ENCODE measurements at places on chromosomes 7 and 10.

- DNase-seq = no peak
Measured at GRCh38 chr7:125773113-125773785, 843.6 kb upstream of the POT1 start.

GRCh38 chr10:21926949-21927348 lies 76.6 kb downstream of the DNAJC1 start:
- peak; percentile 3 for DNase-seq

DNA sequence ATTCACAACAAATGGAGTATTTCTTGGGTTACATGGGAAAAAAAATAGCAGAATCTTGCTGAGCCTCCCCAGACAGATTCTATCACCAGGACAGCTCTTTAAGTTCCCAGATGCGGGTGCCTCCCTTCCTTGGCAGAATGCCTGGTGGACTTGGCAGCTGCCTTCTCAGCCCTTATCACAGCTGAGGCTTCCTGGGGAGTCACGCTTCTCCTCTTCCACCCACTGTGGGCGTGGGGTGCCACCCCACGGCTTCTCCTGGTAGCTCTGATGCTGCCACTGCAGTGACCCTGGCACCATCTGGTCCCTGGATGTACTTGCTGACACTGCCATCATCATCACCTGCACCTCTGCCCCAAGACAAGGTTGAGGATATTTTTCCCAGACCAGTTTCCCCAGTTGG lies 16.2 kb upstream of the NME8 start:
- DNase-seq = peak; percentile 82

GRCh38 chr7:77797734-77798393 lies 370 bp downstream of the TMEM60 start:
- no peak for DNase-seq

- no peak for DNase-seq
Measured at GRCh38 chr7:45199506-45199905, 41.9 kb downstream of the RAMP3 start.

DNA sequence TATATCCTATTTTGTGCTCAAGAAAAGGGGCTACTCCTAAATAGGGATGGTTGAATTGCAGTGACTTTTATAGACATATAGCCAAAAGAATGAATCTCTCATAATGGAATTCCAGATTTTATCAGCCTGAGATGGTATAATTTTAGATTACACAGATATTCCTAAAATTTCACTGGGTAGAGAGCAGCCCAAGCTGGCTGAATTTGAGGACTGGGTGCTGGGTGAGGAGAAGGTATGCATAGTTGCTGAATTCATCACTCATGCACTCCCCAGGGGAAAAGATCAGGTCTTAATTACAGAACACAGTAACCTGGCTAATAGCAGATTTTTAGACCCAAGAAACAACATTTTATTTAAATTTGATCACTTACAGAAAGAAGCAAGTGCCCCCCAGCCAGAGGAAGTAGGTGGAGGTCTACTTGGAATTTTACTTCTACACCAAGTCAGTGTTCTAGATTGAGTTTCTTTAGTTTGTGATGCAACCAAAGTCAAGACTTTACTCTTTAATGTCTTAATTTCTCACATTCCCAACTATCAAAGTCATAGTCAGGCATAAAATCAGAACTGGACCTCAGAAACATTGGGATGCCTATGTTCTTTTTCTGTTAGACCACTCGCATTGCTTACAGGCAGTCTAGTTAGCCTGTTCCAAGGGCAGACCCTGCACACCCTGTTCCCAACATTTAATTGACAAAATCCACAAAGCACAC lies 337.4 kb upstream of the PODXL start:
- no peak for DNase-seq

- peak; percentile 85 for DNase-seq
Measured at GRCh38 chr7:10412422-10413019, 561.2 kb upstream of the PHF14 start.

DNA sequence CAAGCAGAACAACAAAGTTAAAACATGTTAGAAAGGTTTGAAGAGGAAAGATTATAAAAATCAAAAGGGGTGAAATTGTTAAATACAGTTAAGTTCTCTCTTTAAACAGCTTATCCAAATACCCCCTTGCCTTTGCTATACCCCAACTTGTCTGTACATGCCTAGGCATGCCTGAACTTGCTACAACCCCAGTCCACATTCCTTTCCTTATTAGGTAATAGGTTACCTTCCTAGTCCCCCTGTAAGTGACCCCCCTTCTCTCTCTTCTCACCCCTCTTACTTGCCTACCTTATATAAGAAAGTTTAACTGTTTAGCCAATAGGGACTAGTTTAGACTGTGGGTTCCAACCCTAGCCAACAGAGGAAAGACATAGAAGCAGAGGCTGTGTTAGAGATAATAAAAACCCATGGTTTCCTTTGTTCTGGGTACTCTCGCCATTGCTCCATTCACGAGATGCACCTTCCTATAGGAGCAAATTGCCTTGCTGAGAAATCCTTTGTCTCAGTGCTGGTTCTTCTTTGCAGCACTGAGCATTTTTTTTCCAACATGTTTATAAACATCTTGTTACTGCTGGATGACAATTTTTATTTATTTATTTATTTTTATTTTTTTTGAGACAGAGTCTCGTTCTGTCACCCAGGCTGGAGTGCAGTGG lies 282.2 kb upstream of the GALNT17 start:
- DNase-seq = no peak

GRCh38 chr7:5559576-5560240 lies 136.1 kb upstream of the TNRC18 start:
- DNase-seq = no peak

DNA sequence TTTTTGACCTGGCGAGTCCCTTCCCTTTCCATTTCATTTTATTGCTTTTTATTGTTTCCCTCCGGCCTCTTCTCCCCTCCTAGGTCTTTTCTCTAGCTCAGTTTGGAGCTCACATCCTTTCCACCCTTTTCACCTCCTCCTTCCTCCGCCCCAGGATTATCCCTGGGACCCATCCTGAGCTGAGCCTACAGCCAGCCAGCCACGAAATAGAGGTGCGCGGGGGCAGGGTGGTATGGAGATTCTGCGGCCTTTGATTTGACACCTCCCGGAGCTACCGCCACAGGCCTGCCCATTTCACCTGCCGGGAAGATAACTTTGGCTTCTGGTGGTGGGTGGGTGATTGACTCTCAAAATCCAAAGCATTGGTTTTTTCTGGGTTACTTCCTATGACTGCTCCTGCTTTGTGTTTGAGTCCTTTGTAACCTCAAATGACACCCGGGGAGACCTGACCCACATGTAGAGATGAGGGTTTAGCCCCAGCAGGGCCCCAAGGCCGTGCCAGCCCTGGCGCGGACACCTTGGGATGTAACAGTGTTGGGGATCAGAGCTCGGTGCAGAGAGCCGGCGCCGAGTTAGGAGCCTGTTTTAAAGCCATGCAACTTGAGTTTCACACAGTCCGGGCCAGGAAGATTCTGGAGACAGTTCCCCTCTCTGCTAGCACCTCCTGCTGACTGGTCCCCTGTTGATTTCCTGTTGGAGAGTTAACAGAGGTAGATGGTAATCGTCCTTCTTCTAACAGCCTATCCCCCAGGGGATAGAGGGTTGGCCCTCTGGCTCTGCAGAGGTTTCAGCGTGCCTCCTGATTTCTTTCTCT lies 1.5 kb downstream of the DUSP5 start:
- DNase-seq = no peak

GRCh38 chr10:125816548-125816947 lies 6.5 kb downstream of the UROS start:
- DNase-seq = no peak

GRCh38 chr10:124035928-124036558 lies 57.4 kb downstream of the CHST15 start:
- no peak for DNase-seq

DNA sequence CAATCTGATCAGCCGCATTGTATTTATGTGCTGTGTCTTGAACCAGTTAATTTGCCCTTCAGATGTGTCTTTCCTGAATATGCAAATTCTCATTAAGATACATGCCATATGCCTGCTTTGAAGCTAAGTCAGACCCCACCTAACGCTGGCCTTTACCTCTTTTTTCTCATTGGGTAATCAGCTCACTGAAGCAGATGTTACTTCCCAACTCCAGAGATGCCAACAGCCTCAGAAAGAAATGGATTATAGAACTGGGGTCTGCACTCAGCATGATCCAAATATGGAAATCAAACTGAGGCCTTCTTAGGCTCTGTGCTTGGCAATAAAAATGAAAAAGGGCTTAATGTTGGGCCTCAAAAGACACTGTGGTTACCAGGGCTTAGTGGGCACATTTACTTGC lies 113.9 kb downstream of the FZD1 start:
- peak; percentile 51 for DNase-seq

- DNase-seq = no peak
Measured at GRCh38 chr7:29574659-29575058, 11.0 kb downstream of the PRR15 start.

GRCh38 chr10:118734475-118734874 lies 20.3 kb downstream of the CACUL1 start:
- DNase-seq = no peak

- no peak for DNase-seq
Measured at GRCh38 chr10:103775776-103776175, 79.6 kb downstream of the SH3PXD2A start.

DNA sequence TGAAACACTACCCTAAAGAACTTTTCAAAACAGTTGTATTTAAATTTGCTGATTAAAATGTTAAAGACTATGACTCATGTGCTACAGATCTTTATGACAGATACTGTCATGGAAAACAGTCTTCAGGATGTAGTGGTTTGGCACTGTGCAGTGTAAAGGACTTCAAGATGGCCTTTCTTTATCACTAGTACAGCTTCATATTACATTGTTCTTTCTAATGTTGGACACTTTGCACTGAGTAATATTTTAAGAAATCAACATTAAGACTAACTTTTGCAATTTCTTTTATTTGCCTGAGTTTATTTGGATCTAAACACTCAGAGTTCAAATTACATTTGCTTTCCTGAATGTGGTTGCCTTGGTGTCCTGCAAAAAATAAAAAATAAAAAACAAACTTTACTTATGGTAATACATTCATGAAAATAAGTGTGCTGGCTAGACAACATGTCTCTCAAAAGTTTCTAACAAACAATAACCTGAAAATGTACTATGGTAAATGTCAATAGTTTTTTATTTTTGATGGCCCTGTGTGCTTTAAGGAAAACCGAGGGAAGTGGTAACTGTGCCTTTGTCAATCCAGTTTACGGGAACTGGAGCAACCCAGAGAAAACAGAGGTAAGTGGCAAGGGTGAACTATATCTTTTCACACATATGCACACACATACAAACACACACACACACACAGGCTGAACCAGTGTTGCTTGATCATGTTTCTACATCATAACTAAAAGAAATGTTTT lies 85.9 kb upstream of the PLXDC2 start:
- DNase-seq = no peak

DNA sequence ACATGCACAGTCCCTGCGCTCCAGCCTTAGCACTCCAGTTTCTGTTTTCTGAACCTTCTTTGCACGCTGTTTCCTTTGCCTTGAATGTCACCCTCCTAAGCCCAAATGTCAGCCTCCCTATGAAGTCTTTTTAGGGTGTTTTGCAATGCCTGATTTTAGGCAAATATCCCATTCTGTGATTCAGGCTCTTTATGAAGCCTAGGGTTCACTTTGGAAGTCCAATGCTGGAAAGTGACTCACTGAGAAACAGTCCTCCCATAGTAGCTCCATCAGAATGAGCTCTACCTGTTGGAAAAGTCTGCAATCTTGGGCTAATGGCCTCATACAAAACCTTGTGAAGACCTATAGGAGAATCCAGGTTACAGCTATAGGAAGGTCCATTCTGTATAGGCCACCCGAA lies 5.3 kb downstream of the LAMB4 start:
- DNase-seq = no peak

GRCh38 chr10:6229290-6229689 lies 26.6 kb downstream of the PFKFB3 start:
- no peak for DNase-seq

GRCh38 chr7:31981874-31982390 lies 88.3 kb downstream of the PDE1C start:
- peak; percentile 21 for DNase-seq

- no peak for DNase-seq
Measured at GRCh38 chr7:20738518-20739481, 47.9 kb downstream of the SP8 start.

GRCh38 chr7:78226059-78226719 lies 427.6 kb downstream of the PHTF2 start:
- DNase-seq = peak; percentile 68

GRCh38 chr7:4270941-4271715 lies 411.0 kb upstream of the FOXK1 start:
- DNase-seq = no peak

- no peak for DNase-seq
Measured at GRCh38 chr7:25261545-25262140, 33.4 kb upstream of the NPVF start.

- DNase-seq = no peak
Measured at GRCh38 chr7:122717356-122718089, 14.8 kb upstream of the RNF148 start.

GRCh38 chr10:58706836-58707235 lies 194.2 kb downstream of the BICC1 start:
- no peak for DNase-seq

- peak; percentile 22 for DNase-seq
Measured at GRCh38 chr7:27088002-27088922, 7.5 kb downstream of the HOXA1 start.

- no peak for DNase-seq
Measured at GRCh38 chr7:21914671-21915070, 31.0 kb downstream of the CDCA7L start.

- DNase-seq = no peak
Measured at GRCh38 chr10:72020914-72021809, 57.0 kb downstream of the CHST3 start.

GRCh38 chr10:128557149-128557710 lies 431.0 kb upstream of the MKI67 start:
- DNase-seq = no peak

GRCh38 chr7:155578016-155578415 lies 31.7 kb upstream of the CNPY1 start:
- DNase-seq = no peak

GRCh38 chr10:2745666-2746065 lies 321.7 kb upstream of the PFKP start:
- no peak for DNase-seq

GRCh38 chr10:30170146-30170545 lies 110.8 kb upstream of the JCAD start:
- no peak for DNase-seq

DNA sequence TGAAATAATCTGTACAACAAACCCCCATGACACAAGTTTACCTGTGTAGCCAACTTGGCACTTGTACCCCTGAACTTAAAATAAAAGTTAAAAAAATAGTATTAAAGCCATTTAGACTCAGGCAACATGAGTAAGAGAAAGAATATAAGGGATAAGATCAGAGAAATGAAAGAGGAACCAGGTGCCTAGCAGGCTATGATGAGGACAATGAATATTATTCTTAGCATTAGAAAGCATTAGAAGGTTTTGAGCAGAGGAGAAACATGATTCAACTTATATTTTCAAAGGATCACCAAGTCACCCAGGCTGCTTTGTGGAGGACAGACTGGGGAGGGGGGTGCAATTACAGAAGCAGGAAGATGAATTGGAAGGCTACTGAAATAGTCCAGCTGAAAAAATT lies 48.1 kb upstream of the TES start:
- peak; percentile 11 for DNase-seq

- DNase-seq = no peak
Measured at GRCh38 chr7:41156268-41156667, 546.6 kb downstream of the INHBA start.

Data from brain (organoid and tissue), 16 donors.